ENCODE measurements at places on chromosomes 12 and 14.

GRCh38 chr12:115260762-115261675 lies 577.0 kb upstream of the TBX3 start:
- DNase-seq, result no peak

DNA sequence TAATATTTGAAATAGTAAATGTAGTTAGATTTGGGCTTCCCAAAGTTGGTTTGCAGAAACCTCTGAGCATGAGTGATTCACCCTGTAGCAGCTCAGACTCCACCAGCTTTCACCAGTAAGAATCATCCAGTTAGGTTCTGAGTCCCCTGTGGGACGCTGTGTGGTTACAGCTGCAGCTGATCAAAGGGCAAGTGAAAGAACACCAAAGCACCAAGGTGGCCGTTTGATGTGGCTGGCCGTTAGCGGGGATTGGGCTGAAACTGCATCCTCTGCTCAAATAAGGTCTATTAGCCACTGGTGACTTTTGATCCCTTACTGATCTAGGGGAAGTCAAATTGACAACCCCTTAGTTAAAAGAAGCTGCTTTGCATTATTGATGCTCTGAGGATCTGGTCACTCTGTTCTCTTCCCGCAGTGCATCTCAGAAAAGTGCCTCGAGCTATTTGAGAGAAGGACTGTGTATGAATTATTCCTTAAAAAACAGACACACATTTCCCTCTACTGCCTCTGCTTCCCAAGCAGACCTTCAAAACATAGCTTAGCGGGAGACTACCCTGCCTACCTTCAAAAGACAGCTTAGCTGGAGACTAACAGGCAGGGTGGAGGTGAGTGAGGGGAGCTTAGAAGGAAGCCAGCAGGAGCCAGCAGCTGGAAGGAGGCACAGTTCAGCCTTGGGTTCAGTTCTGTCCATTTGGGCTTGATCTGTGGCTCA lies 3.7 kb downstream of the ABHD12B start:
- no peak for DNase-seq

- DNase-seq, result no peak
Observed at GRCh38 chr12:110042264-110042663, 6.1 kb downstream of the C12orf76 start.

DNA sequence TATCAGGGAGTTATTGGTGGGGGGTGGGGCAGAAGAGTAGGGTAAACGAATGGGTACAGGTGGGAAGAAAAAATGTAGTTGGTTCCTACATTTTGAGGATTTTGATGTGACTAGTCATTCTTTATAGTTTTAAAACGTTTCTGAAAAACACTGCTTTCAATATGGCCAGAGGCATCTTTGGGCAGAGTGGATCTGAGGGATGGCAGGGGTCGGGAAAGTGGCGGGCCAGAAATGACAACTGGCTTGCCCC lies 527 bp upstream of the ATP23 start:
- no peak for DNase-seq

- DNase-seq, result no peak
Observed at GRCh38 chr12:51028126-51028812, 2.1 kb upstream of the SLC11A2 start.

DNA sequence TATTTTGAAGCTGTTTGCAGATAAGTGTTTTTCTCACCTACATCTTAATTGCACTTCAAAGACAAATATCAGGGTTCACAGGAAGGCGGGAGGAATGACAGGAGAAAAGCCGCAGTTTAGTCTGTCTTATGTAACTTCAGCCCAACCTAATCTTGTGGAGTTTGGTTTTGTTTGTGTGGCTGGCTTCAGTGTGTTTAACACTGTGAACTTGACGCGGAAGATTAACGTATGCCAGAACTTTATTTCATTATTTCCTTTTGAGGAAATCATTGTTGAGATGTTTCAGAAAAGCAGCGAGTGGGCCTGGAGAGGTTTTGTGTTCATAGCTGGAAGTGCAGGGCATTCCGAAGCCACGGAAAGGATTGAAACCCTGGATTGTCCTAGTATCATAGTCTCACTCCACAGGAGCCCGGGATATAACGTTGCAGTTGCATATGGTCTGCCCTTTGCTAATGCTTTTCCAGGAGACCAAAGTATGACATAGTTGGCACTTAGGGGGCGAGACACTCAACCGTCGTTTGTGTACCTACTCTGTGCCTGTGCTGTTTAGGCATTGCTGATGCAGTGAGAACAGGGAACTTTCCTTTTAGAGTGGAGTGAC lies 2.0 kb downstream of the PELI2 start:
- DNase-seq, result no peak

DNA sequence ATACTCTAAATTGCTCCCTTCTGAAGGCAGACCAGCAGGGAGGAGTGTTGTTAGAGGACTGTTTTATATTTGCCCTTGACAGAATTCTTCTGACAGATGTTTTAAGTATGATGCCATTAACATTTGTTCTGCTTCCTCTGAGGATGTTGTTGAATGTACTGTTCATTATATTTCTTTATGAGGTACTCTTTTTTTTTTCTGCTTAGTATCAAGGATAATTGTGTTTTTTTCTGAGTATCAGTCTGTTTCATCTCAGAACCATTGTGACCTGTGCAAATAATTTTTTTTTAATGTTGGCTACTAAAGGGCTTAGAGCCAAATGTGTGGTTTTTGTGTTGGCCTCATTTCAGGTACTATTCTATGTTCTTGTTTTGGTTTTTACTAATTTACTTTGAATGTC lies 10.6 kb downstream of the METAP2 start:
- no peak for DNase-seq

DNA sequence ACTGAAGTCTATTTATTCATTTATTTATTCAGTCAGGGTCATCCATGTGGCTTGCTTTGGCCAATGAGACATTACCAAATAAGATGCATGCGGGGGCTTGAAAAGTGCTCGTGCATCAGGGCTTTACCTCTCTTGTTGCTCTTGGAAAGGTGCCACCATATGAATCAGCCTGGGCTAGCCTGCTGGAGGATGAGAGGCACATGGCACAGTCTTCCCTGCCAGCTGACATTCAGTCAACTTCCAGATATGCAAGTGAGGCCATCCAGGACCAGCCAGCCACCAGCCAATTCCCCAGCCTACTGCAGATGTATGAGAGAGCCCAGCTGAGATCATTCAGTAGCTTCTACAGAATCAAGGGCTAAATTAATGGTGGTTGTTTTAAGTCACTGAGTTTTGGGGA lies 105.2 kb upstream of the RPH3A start:
- DNase-seq, result no peak

GRCh38 chr14:76941946-76942805 lies 86.3 kb downstream of the IRF2BPL start:
- no peak for DNase-seq

DNA sequence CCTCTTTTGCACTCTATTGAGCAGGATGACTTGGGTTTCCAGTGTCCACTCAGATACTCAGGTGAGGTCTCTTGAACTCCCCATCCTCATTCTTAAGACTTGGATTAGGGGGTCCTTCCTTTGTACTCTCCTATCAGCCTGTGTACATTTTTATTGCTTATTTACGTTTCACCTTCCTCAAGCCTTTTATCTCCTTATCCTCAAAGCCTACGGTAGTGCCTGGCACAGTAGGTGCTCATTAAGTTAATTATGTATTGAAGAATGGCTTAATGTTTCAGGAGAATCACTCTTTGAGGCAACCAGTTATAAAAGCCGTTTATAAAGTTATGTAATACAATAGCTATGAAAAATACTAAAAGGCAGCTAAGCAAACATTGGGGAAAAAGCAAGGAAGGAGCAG lies 315.7 kb downstream of the NPAS3 start:
- no peak for DNase-seq

GRCh38 chr14:22407033-22407432 lies 182.0 kb downstream of the DAD1 start:
- DNase-seq, result no peak

GRCh38 chr14:24238123-24238522 lies 4.3 kb downstream of the TINF2 start:
- DNase-seq, result no peak

DNA sequence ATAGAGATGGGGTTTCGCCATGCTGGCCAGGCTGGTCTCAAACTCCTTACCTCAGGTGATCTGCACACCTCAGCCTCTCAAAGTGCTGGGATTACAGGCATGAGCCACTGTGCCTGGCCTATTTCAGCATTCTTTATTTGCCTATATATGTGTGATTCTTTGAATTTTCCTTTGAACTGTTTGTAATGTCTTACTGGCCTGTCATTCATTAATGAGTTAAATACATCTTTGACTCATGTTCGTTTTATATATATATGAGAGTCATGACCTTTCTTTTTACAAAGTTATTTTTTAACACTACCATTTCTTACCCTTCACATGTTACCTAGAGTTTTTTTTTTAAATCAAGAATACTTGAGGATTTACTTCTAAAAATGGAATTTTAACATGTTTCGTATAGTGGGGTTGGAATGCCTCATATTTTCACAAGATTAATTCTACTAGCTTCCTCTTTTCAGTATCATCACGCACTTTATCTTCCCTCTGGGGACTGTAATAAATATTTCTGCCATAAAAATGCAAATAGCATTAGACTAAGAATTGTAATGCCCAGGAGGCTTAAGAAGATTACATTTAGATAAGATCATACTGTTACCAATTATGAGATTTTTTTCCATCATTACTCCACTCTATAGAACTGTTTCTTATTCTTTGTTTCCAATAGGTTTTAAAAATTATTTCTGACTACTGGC lies 66.7 kb downstream of the NTN4 start:
- DNase-seq, result no peak

- DNase-seq, result no peak
Observed at GRCh38 chr12:55972911-55973598, 823 bp upstream of the RAB5B start.

DNA sequence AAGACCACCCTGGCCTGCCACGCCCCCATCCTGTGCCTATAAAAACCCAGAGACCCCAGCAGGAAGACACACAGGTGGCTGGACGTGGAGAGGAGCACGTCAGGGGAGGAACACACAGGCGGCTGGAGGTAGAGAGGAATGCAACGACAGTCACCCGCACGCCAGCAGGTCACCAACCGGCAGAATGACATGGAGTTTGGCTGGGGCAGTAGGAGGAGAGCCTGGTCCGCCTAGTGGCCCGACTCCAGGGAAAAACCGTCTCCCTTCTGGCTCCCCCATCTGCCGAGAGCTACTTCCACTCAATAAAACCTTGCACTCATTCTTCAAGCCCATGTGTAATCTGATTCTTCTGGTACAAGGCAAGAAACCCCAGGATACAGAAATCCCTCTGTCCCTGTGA lies 62.7 kb upstream of the KCNH3 start:
- DNase-seq, result no peak

- no peak for DNase-seq
Observed at GRCh38 chr12:88834226-88834625, 254.0 kb upstream of the KITLG start.

GRCh38 chr14:39641224-39641623 lies 209.0 kb upstream of the FBXO33 start:
- no peak for DNase-seq

- DNase-seq, result no peak
Observed at GRCh38 chr12:111121840-111122239, 201.5 kb upstream of the MYL2 start.

GRCh38 chr12:4278329-4279197 lies 5.0 kb downstream of the CCND2 start:
- DNase-seq, result no peak

- no peak for DNase-seq
Observed at GRCh38 chr12:44240186-44240585, 404.3 kb downstream of the TMEM117 start.

DNA sequence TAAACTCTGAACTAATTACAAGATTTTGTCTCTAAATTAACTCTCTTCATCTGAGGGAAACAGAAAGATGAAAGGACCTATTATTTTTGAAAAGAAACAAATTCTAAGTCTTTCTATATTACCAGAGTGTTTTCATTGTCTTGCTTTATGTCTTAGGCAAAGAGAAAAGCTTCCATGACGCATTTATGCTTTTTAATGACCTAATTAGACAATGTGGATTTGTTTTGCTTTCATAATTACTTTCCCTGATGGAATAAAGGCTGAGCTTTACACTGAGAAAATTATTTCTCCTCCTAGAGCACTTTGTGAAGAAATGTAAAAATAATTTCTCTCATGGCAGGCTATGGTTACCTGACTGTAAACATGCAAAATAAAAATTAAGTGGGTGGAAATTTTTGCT lies 138.0 kb upstream of the SLCO1C1 start:
- no peak for DNase-seq

DNA sequence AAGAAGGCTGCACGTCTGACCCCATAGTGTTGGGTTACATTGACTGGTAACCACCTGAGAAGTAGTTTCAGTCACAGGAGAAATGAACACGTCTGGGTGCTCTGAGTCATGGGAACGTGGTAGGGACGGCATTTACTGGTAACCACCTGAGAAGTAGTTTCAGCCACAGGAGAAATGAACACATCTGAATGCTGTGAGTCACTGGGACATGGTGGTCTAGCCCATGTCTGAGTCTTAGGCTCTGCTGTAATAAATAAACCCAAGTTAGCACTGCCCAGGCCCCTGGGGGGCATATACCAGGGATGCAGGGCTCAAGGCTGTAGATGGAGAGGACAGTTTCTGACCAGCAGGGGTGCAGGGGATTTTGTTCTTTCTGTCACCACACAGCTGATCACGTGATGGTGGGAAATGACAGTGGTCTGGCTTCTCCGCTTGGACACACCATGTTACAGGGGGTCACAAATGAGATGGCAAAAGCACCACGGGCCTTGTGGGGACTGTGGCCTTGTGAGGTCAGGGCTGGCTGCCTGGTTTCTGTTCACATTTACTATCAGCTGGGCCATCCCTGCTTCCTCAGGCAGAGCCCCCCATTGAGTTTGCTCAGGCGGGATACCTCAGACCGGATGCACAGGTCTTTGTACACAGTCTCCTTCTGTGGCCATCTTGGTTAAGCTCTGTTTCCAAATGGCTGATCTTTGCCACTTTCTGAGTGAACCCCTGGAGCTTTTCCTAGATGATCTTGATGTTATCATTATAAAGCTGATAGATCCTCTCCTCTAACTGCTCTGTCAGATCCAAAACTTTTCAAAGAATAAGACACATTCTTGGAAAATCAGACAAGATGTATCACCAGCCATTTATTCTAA lies 9.8 kb upstream of the C12orf42 start:
- no peak for DNase-seq

GRCh38 chr12:42213023-42213422 lies 25.0 kb downstream of the YAF2 start:
- peak; percentile 62 for DNase-seq

- DNase-seq, result no peak
Observed at GRCh38 chr14:71498212-71498611, 434.0 kb upstream of the RGS6 start.

- no peak for DNase-seq
Observed at GRCh38 chr12:3727877-3728632, 24.9 kb downstream of the CRACR2A start.

DNA sequence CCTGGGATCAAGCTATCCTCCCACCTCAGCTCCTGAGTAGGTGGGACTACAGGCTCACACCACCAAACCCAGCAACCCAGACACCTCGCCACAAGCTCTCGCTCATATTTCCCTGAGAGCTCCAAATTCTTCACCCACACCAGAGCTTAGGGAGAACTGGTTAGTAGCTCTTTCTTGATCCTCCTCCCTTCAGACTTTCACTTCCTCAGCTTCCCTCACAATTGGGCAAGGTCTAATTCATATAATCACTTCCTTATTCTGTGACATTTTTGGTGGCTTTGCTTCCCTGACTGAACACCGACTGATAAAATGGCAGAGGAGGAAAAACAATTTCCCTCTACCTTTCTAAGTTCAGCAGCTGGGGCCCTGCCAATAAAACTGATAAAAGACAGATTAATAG lies 88.5 kb downstream of the GXYLT1 start:
- no peak for DNase-seq
